SHP77 treated with DMSO at 0.1 percent for 48 hours (cell line): ENCODE measurements at places on chromosomes 4 and X.

- DNase-seq = no peak
These were observed 72.9 kb upstream of the PPP2R3B start for GRCh38 chrX:459611-460010.

GRCh38 chr4:134540588-134540987 lies 339.0 kb upstream of the PABPC4L start:
- no peak for DNase-seq

DNA sequence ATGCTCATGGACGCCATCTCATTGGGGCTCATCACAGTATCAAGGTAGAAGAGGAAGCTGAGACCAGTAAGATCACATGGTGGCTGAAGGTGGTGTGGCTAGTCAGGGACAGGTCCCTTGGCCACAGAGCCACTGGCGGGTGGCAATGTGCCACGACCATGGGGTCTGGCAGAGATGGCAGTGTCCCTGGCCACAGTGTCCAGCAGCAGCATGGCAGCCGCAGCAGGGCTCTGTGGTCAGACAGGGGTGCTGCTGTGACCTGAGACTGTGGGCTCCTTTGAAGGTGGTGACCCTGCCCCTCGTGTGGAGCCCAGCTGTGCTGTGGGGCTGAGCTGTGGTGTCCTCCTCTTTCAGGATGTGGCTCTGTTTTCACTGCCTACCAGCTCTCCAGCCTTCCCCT lies 2.2 kb upstream of the DOK7 start:
- DNase-seq = no peak

GRCh38 chr4:13162886-13163285 lies 321.3 kb downstream of the RAB28 start:
- DNase-seq = no peak

GRCh38 chr4:78070731-78071282 lies 13.7 kb downstream of the FRAS1 start:
- no peak for DNase-seq

- no peak for DNase-seq
These were observed 930.2 kb upstream of the GRID2 start for GRCh38 chr4:91373546-91373945.

GRCh38 chr4:3729188-3729881 lies 36.9 kb upstream of the ADRA2C start:
- DNase-seq = no peak

- no peak for DNase-seq
These were observed 937.9 kb downstream of the CCSER1 start for GRCh38 chr4:91065117-91065516.

- DNase-seq = no peak
These were observed 82.1 kb upstream of the SHISA3 start for GRCh38 chr4:42315231-42315630.
